ENCODE measurements at places on chromosomes 6 and 20.
A peak's percentile ranks its signal among the peaks of the same experiment; 100 is the strongest.

GRCh38 chr6:88492824-88493223 lies 326.7 kb upstream of the CNR1 start:
- DNase-seq: peak; percentile 5

DNA sequence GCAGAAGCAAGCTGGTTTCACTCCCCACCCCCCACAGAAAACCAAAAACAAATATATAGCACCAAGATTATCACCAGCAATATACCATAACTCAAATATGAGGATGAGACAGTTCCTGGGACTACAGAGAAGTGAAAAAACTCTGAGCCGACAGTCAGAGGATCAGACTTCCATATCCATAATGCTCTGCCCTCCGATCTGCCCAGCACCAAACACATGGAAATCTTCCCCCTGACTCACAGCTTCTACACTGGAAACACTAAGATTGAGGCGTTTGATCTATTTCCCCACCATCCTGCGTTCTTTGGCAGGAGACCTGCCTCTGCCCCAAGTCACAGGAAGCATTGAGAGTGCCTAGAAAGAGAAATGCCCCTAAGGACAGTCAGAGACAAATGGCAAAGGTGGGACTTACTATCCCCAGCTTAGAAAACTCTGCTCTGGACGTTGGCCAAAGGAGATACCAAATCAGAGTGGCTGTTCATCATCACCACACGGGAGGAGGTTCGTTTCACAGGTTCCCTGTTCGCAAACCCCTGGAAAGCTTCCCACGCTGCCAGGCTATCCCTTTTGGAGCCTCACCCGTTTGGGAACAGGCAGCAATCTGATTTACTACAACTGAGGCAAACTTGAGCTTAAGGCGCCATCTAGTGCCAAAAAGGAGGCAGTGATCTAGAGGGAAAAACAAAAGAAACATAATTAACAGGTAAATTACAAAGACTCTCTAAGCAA lies 48.7 kb upstream of the SRSF6 start:
- no peak for DNase-seq

GRCh38 chr6:75603106-75603420 lies 1.4 kb downstream of the SENP6 start:
- no peak for DNase-seq

DNA sequence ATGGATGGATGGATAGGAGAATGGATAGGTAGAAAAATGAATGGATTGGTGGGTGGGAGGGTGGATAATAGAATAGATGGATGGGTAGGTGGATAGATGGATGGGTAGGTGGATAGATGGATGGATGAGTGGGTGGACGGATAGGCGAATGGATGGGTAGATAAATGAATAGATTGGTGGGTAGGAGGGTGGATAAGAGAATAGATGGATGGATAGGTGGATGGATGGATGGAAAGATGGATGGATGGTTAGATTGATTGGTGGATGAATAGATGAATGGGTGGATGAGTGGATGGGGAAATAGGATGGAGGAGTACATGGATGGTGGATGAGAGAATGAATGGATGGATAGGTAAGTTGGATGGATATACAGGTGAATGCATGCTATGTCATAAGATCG lies 110.5 kb downstream of the CEBPB start:
- DNase-seq: no peak

- DNase-seq: no peak
These were observed 84.6 kb downstream of the MAFB start for GRCh38 chr20:40604416-40604815.

- peak; percentile 45 for DNase-seq
These were observed 148.8 kb downstream of the DTNBP1 start for GRCh38 chr6:15513801-15514711.

DNA sequence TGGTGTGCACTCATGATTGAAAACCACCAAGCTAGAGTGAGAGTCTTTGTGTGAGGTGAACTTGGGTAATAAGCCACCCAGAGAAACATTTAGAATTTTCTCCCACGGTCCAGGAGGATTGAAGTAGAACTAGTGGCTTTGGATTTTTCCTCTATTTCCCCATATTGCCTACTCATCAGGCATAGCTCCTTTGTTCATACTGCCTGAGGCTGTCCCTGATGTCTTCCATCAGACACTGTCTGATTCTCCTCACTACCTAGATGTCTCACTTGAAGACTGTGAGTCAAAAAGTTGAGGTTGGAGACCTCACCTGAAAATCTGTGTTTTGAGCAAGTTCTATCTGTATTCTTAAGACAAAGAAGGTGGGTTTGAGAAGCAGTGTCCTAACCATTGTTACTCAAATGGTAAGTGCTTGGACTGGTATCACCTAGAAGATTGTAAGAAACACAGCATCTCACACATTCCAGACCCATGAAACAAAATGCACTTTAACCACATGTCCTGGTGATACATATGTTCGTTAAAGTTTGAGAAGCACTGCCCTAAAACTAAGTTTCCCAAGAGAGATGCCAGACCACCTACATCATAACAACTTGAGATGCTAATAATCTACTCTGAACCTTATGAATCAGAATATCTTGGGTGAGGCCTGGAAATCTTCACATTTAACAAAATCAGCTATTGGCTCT lies 523.4 kb upstream of the BTBD3 start:
- no peak for DNase-seq

- DNase-seq: no peak
These were observed 34.8 kb downstream of the IYD start for GRCh38 chr6:150403458-150404246.
